ENCODE measurements at places on chromosomes 11 and 22. TPM values are rescaled to one million over a fixed set of nuclear protein-coding genes. Genes with fewer than 3 reads are reported as not detected.

DNA sequence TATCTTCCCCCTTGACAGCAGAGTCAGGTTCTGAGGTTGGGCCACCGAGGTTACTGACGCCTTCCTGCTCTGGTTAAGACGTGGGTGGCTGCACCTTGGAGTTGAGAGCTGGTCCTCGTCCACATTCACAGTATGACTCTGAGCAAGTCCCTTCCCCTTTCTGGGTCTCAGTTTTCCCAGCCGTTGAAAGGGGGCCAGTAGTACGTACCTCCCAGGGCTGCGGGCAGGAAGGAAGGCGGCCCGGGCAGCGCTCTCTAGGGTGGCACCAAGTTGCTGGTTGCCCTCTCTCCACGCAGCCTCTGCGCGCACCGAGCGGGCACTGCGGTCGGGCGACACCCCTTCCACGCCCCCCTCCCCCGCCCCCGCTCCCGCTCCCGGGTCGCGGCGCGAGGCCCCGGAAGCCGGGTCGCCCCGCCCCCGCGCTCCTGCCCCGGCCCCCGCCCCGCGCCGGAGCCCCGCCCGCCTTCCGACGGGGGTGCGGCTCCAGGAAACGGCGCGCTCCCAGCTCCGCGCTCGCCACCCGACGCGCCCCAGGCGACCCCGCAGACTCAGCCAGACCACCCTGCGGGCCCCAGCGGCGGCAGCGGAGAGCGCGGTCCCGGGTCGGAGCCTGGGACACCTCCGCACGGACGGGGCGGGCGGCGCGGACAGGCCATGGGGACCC, at the start of gene EHBP1L1:
TSS of gene EHBP1L1 (plus strand) at position 486 of the 664 bp plus-strand sequence. CDS start 250 bp downstream, outside the sequence.
- DNase-seq, result no peak

DNA sequence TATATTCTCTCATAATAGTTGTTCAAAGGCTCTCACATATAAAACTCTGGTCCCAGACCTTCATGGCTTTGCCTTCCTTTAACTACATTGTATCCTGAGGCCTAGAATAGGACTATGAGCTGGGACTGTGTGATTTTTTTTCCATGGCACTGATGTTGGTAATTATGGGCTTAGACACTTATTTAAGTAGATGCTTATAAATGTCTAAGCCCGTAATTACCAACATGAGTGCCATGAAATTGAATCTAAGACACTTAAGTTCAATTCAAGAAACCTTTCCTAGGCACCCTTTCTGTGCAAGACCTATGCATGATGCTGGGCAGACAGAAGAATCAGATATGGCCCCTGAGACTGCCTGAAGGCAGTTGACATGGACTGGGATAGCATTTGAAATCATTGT, 63.0 kb downstream of the P4HA3 start:
- no peak for DNase-seq

GRCh38 chr11:128116885-128117284, 470.5 kb downstream of the ETS1 start:
- no peak for DNase-seq

- no peak for DNase-seq
These were observed 89.8 kb downstream of the PDE2A start for GRCh38 chr11:72584293-72584938.

Gene ACRV1
- total RNA-seq, result not detected

Gene GAL3ST1
- total RNA-seq, result not detected

Gene CYB5R3
- 80.4 TPM for total RNA-seq

DNA sequence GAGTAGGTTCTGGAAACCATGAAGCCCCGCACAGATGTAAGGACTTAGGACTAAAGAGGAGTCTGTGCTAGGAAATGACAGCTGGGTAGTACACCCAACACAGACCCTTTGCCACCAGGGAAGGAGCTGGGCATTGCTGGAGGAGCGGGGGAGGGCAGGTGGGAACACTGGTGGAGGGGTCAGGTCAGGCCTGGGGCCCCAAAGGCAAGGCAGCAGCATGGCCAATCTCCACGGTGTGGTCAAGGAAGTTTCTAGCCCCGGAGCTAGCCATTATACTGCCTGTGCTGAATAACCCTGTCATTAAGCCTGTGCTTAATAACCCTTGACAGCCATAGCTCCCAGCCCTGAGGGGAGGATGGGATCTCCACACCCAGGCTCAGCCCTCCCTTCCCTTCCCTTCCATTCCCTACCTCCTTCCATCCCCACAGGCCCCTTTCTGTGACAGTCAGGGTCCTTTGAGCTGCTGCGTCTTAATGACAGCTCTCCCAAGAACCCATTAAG, 2.1 kb downstream of the TMPRSS4 start:
- DNase-seq, result no peak

GRCh38 chr11:35419184-35419829, at the start of gene SLC1A2:
TSS of gene SLC1A2 (minus strand) at chr11:35419558. CDS start at chr11:35418966, 592 bp downstream.
- peak; percentile 31 for DNase-seq

GRCh38 chr22:48427731-48428211, 1399.9 kb downstream of the BRD1 start:
- no peak for DNase-seq

DNA sequence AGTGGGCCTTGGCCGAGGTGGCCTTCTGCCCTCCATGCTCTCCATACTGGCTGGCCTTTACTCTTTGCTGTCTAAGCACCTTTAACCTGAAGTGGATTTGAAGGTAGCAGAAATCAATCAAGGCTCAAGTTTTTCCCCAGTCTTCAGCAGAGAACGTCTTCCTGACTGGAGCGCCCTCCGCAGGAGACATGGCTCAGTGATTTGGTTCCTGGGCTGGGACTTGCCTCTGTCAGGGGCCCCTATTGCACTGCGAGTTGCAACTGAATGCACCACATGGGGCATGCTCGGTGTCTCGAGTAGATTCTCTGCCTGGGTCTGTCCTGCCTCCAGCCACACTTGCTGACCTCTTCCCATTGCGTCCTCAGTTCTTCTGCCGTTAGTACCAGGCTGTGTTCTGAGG, 79.6 kb downstream of the BMAL1 start:
- DNase-seq, result no peak

DNA sequence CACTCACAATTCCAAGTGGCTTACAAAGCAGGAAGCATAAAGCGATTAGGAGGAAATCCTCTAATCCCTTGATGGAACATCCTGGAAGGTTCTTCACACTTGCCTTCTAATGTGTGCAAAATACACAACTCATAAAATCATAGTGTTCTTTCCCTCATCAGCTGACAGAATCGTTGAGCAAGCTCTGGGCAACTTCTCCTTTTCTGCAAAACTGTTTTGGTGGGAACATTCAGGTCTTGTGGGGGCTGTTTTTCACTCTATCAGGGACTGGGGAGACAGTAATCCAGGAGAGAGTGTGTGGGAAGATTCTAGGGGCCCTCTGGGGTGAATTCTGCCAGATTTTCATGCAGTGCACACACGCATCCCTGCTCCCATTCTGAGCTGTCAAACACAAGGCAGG, 53.2 kb downstream of the IRAG1 start:
- DNase-seq, result no peak

Gene APOA4
- total RNA-seq, result not detected

GRCh38 chr22:36079041-36079440, 50.4 kb upstream of the RBFOX2 start:
- DNase-seq, result no peak

DNA sequence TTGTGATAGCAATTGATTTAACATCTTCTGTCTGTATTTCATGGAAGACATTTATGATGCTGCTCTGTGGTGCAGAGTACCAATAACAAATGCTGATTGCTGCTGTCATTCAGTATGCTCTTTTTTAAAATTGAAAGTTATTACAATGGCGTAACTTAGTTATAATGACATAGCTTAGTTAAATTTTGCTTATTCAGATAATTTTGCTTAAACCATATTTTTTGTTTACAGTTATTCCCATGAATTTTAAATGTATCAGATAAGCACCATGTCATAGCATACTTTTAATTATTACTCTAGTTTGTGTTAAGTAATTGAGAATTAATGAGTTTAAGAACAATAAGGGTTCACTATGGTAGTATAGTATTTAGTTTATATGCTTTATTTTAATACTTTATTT, 15.5 kb downstream of the PRMT3 start:
- no peak for DNase-seq

DNA sequence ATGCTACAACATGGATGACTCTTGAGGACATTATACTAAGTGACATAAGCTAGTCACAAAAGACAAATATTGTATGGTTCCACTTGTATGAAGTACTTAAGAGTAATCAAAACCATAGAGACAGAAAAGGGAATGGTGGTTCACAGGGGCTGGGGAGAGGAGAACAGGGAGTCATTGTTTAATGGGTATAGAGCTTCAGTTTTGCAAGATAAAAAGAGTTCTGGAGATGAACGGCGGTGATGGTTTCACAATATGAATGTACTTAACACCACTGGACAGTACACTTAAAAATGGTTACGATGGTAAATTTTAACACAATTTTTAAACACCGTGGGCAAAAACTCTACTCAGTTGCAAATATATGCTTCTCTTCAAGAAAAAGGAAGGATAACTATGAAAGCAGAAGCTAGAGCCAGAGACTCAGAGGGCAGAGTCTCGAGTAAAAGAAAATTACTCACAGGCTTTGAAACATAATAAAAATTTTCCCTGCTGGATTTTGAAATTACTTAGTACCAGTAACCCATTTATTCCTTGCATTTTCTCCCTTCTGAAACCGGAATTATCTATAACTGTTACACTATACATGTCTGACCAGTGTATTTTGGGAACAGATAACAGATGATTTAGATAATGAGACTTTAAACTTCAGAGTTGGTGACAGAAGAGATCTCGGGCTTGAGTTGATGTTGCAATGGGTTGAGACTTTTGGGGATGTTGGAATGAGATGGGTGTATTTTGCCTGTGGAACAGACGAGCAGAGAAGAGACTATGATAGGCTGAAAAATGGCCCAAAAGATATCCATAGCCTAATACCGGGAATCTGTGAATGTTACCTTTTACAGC, 15.0 kb downstream of the MRTFA start:
- no peak for DNase-seq

DNA sequence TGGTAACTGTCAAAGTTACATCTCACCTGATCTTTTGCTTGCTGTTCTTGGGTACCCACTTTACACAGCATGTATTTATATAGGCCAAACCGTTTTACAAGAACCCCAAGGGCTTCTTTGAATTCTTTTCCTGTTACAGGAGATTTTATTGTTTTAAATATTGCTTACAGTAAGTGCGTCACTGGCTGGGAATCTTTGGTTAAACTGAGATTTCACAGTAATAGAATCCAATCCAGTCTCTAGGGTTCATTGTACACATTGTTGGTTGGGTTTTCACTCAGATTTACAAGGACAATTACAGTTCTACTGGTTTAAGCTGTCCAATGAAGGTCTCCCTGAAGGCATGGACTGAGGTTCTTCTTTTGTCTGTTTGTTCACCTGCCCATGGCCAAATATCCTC, 171.7 kb downstream of the INSC start:
- peak; percentile 79 for DNase-seq

DNA sequence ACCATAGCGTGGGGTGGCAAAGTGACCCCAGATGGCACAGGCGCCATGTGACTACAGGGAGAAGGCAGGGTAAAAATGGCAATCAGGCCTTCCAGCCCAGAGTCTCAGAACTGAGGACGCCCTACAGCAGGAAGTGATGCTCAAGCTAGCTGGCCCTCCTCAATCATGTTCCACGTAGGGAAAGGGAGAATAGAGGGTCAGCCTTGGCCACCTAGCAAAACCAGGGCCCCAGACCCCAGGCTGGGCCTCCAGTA, 978 bp upstream of the ANKRD13D start:
- DNase-seq, result no peak

- DNase-seq, result no peak
These were observed 1.7 kb downstream of the PTH start for GRCh38 chr11:13494051-13494450.

Gene MUC15
- total RNA-seq, result 6.0 TPM

Gene MS4A5
- not detected for total RNA-seq

- DNase-seq, result no peak
These were observed 22.9 kb upstream of the HORMAD2 start for GRCh38 chr22:30057375-30057774.

DNA sequence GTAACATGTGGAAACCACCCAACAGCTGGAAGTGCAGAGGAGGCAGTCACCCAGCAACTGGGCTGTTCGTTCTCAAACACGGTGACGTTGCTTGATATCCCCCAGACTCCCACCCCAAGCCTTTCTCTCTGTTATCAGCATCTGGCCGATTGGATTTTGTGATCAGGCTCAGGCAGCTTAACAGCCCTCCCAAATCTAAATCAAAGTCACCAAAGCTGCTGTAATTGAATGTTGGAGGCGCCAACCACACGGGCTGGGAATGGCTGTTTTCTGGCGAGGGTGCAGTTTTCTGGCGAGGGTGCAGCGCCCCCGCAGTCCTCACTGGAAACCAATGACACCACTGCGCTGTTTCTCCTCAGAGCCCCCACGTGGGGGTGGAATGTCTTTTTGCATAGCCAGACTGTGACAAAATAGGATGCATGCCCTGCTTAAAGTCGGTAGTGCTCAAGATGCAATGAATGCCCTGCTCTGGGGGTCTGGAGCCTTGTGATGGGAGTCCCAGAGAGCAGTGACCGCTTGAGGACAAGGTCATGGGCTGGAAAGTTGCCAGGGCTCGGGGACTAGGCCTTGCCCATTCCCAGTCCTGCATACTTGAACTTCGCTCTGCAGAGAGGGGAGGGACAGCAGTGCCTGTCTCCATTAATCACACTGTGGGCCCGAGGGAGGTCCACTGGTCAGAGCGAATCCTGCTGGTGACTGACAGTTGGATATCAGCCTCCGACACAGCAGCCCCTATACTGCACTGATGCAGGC, 105.3 kb downstream of the MORC2 start:
- no peak for DNase-seq

Gene CABP2
- not detected for total RNA-seq

- peak; percentile 71 for DNase-seq
These were observed 473 bp downstream of the FNBP4 start for GRCh38 chr11:47766509-47767227.

Gene WT1
- 4.6 TPM for total RNA-seq

DNA sequence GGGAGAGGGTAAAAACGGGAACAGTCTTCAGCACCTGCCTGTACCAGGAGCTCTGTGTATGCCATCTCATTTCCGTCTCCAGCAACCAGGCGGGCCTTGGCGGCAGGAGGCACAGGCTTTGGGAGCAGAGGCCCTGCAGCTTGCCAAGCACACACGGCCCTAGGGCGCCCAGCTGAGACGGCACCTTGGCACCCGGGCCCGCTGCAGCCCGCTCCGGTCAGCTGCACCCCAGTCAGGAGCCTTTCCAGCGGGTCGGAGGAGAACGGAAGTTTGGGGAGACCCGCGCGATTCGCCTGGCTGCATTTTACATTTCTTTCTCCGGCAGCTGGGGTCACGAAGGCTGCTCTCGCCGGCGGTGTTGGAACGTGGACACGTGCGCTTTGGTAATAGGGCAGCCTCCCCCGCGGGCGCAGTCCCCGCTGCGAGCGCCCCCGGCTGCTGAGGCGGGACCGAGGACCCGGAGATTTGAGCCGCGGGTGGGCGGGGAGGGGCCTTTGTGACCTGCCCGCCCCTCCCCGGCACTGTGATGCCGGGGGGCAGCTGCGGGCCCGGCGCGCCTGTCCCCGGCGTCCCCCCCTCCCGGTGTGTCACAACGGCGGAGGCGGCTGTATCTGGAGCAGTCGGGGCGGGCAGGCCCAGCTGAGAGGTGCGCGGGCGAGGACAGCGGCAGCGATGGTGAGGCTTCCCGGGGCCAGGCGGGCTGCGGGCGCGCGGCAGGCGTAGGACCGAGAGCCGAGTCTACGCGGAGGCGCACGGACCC, at the start of gene TUBA8:
TSS of gene TUBA8 (plus strand) at position 616 of the 760 bp plus-strand sequence. CDS start at position 673, 57 bp downstream.
- peak; percentile 46 for DNase-seq

- no peak for DNase-seq
These were observed 65.4 kb downstream of the GAB2 start for GRCh38 chr11:78351979-78352841.
